CD4-positive, alpha-beta T cell treated with Interleukin-15 for 1 hour (primary cell): ENCODE measurements at places on chromosomes 1 and 21.

DNA sequence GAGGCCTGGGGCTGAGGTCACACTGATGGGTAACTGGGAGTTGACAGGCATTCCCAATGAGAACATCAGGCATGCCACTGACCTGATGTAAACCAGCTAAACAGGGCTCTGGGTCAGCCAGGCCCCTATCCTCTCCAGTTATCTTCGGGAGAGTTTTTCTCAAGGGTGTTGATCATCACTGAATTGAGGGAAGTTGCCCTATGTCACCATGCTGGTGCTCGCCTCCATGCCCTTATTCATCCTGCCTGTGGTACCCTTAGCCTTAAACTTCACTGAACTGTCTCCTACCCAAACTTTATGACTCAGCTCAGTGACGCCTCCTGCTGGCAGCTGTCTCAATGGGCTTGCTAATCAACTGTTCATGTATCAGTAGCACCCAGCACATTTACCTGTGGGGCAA, 80.7 kb upstream of the TNR start:
- no peak for DNase-seq

- DNase-seq: no peak
Observed at GRCh38 chr1:8077120-8077573, 51.0 kb upstream of the ERRFI1 start.

DNA sequence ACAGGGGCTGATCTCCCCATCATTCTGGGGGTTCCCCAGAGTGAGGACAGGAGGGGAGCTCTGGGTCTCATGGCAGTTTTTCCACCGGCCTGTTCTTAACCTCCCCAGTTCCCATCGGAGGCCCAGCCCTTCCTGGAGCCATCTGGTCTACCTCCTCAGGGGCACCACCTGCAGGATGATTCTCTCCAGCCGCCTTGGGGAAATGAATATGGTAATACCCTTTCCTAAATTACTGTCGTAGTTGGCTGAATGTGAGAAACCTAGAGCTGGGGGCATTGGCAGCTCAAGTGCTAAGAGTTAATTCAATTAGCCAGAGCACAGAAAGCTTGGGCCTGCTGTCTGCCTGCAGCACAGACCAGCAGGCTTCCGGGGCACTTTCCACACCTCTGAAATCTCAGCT, 64.9 kb downstream of the TAS1R2 start:
- DNase-seq: no peak

DNA sequence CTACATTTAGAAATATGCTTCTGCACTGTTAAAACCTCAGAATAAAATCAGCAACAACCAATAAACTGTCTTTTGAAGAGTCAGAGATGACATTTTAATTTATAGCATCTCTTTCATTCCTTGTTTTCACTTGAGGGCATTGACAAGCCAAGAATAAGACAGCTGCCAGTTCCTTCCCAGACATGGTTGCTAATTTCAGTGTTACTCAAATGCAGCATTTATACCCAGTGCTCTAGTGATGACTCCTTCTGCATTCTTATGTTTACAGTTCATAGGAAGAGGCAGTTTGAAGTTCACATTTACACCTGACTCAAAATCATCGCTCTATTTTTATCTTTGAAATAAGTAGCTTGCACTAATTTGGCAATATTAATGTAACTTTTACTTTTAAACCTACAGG, 44.9 kb downstream of the PLA2G4A start:
- DNase-seq: no peak

- DNase-seq: no peak
Observed at GRCh38 chr1:60564916-60565750, 491.6 kb upstream of the C1orf87 start.

DNA sequence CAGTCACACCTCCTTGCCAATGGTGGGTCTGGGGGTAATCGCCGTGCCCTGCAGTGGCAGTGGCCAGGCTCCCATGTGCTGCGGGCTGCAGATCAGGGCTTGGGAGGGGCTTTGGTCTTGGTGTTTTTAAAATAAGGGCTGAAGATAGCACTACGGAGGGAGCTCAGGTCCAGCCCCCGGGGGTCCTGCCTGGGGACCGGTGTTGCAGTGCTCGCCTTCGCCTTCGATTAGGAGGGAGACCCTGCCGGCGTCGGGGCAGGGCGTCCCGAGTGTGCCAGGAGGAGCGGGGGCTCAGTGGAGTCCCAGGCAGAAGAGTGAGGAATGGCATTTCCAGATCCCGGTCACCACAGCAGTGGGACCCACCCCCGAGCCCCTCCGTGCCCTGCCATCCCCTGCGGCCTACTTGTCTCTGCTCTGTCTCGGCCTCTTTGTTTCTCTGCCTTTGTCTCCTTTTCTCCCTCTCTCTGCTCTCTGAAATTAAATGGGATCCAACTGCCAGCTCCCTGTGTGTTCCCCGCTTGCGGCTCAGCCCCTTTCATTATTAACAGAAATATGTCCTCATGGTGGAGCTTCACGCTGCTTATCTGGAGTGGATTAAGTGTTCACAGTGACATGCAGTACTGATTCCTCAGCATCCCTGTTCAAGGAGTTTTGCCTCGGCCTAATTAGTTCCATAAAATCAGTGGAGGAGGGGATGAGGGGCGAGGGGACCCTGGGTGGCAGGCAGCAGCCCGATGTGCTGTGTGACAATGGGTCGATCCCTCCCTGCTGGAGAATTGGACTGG, 44.4 kb downstream of the DMRTB1 start:
- no peak for DNase-seq

GRCh38 chr1:1399187-1399871, at the start of gene CCNL2:
Gene CCNL2, minus strand, starts transcription at chr1:1399335. Its CDS starts 29 bp downstream, at chr1:1399306.
- DNase-seq: peak; percentile 98

GRCh38 chr1:61743431-61743705, 1.1 kb downstream of the PATJ start:
- DNase-seq: no peak

GRCh38 chr1:22831729-22832413, 121.2 kb downstream of the EPHB2 start:
- peak; percentile 62 for DNase-seq

GRCh38 chr1:82487778-82488177, 687.0 kb downstream of the ADGRL2 start:
- no peak for DNase-seq

GRCh38 chr1:172146141-172146850, 274.2 kb upstream of the C1orf105 start:
- no peak for DNase-seq

- DNase-seq: no peak
Observed at GRCh38 chr1:184350573-184350972, 36.3 kb upstream of the C1orf21 start.

DNA sequence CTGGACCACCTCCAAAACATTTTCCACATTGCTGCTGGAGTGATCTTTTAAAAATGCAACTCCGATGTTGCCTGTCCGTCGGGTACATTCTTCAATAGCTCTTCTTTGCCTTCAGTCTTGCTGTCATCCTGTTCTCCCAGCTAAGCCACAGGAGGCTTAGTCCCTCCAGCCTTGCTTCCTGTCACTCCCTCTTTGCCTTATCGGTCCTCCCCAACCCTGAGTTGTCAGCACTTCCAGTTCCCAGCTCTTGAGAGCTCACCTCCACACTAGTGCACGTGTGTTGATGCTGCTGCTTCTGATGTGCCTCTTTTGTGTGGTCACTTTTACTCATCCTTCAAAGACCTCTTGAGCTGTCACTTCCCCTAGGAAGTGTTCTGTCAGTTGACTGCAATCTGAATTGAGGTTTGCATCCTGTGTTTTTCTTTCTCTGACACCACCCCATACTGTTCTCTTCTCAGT, 15.3 kb downstream of the UCK2 start:
- DNase-seq: no peak

- no peak for DNase-seq
Observed at GRCh38 chr1:183002267-183002666, 21.0 kb upstream of the LAMC1 start.

GRCh38 chr1:13517193-13517812, 3.5 kb upstream of the LRRC38 start:
- no peak for DNase-seq

DNA sequence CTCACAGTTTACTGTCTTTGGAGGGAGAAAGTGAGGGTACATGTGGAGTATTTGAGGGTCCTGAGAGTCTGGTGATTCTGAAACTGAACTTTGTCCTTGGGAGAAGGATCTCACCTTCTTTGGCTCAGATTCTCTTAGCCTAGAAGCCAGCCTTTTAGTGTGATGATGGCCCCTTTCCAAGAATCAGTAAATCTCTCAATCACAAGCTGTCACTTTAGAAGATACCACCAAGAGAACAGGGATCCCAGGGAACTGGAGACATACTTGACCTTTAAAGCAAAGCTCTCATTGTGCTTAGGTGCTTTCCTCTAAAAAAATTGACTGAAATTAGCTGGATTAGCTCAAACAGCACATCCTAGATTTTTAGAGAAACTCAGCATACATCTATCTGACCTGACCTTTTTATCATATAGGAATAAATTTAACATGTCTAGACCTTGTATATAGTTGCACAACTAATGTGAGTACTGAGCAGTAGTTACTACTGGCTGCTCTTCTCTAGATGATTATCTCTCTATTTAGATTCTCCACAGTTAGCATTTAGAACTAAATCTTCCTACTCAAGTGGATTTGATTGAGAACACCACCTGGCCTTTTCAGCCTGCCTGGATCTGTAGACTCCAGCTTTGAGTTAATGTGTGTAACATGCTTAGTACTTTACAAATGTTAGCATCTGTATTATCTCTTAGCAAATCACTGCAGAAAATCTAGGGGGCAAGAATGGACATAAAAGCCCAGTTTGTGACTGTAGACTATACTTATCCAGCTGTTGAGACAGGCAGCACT, 157.7 kb downstream of the MAST2 start:
- DNase-seq: no peak

DNA sequence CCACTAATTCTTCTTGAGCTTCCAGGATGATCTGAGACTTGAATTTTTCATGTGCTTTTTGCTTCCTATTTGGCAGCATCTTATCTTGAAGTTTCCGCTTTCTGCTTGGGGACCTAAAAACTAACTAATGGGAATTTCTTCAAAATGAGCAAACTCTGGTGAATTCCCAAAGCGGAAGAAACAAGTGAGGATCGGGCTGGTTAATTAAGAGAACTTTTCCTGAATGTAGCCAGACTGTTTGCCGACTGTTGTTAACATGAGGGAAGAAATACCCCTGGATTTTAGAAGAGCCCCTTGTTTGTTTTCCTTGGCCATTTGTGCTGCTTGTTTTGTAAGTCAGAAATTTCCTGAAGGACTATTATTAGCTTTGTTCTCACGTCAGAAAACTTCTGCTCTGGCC, 6.1 kb upstream of the SELE start:
- no peak for DNase-seq

GRCh38 chr1:36653850-36654249, 171.1 kb upstream of the CSF3R start:
- DNase-seq: no peak

- DNase-seq: no peak
Observed at GRCh38 chr1:109547463-109548320, 723 bp upstream of the GNAI3 start.
